GM12878 (cell line): ENCODE measurements at places on chromosomes 3 and 15.

DNA sequence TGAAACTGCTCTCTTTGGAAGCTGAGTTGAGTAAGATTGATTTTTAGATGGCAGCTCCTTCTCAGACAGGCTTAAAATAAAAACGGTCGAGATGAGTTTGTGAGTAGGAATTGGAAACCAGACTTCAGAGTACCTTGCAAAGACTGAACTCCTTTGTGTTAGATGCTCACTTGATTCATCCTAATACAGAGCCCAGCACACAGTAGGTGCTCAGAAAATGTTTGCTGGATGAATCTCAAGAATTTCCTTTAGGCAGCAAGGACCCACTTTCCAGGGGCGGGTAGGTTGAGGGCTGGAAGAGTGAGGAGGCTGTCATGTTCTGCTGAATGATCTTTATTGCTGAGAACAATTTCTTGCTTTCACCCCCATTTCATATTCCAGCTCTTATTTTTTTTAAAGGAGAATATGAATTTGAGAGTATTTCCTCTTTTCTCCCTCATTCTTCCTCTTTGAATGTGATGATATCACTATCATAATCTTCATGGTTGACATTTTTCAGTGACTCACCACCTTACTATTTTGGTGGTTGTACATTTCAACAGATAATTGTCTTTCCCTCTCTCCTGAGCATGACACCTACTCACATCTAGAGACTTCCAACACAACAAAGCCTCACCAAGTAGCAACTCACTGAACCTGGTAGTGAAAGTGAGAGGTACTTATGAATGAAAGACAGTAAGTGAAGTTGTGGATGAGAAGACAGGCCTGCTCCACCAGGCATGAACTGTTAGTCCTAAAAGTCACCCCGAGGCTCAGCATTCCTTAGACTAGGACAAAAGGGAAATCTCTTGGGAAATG, 113.3 kb downstream of the PDCD6IP start:
- no peaks in the 10 kb centered on the region for H3K36me3 ChIP-seq
- H3K27me3 ChIP-seq, result no peaks in the 10 kb centered on the region
- H3K27ac ChIP-seq, result no peak overlapping the region
- no peaks in the 10 kb centered on the region for H3K4me1 ChIP-seq

DNA sequence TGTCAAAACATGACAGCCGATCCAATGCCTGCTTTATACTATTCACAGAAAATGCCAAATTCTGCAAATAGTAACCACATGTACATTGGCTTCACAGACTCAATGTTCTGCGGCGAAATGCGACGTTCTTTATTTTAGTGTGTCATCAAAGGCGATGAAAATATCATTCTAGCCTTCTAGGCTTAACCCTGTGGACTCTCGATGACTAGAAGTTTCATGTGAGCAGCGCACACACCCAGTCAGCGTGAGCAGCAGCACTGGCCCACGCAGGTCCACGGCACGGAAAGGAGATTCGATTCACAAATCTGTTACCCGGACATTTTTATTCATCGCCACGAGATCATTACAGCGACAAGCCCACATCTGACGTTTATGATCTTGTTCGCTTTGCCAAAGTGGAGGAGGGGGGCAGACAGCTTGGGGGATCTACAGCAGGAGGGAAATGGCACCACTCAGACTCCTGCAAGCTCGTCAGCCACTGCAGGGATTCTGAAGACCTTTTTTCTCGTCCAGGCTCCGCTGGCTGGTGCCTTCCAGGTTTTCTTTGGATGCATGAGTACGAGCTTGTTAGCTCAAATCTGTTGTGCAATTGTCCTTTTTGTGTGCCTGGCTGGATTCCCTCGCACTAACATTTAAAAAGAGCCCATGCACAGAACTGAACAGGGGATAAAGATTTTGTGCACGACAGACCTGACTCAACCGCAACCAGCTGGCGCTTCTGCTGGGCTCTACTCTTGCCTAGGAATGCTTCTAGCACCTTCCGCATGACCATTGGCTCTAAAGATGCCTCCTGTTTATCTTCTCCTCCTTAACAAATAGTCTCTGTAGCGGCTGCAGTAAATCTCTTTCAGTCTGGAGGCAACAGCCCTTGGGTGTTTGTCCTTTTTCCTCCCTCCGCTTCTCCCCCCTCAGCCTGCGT, 938.4 kb downstream of the MCTP2 start:
- no peak for DNase-seq
- H3K36me3 ChIP-seq, result no peaks in the 10 kb centered on the region
- H3K27me3 ChIP-seq, result no peaks in the 10 kb centered on the region
- H3K27ac ChIP-seq, result no peak overlapping the region
- H3K4me3 ChIP-seq, result no peak overlapping the region
- H3K4me1 ChIP-seq, result no peaks in the 10 kb centered on the region

DNA sequence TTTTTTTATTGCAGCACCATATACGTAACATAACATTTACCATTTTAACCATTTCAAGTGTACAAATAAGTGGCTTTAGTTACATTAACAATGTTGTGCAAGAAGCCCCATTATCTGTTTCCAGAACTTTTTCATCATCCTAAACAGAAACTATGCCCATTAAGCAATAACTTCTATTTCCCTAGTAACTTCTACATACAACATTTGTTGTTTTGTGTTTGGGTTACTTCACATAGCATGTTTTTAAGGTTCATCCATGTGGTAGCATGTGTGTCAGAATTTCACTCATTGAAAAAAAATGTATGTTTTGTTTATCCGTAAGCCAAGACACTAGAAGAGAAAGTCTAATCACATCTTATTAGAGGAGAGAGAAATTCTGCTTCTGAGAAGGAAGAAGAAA, 450.5 kb upstream of the PDZRN3 start:
- no peaks in the 10 kb centered on the region for H3K27me3 ChIP-seq
- H3K4me1 ChIP-seq, result no peaks in the 10 kb centered on the region
- H3K36me3 ChIP-seq, result no peaks in the 10 kb centered on the region
- no peak overlapping the region for H3K27ac ChIP-seq

GRCh38 chr15:71548401-71548807, 261.9 kb upstream of the NR2E3 start:
- no peaks in the 10 kb centered on the region for H3K36me3 ChIP-seq
- no peak for DNase-seq
- no peak overlapping the region for H3K4me3 ChIP-seq
- no peak overlapping the region for H3K27ac ChIP-seq

GRCh38 chr3:28077572-28077971, 163.8 kb upstream of the CMC1 start:
- no peak overlapping the region for H3K4me3 ChIP-seq
- DNase-seq, result no peak
- H3K4me1 ChIP-seq, result no peaks in the 10 kb centered on the region
- no peaks in the 10 kb centered on the region for H3K27me3 ChIP-seq
- H3K36me3 ChIP-seq, result no peaks in the 10 kb centered on the region

DNA sequence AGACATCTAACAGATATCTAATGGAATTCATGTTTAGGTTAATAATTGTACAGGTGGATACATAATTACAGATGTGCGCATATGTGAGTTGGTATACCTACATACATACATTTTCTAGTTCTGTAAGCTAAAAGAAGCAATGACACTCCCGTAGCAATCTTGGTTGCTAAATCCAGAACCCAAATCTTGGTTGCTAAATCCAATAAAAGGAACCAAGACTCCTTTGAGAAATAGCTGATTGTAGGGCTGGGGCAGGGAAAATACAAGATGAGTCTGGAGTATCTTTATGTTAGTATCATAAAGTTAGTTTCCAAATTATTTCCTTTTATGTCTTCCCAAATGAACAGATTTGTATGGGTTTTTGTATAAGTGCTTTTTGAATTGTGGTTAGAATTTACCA, 135.2 kb downstream of the TMCC1 start:
- no peak overlapping the region for H3K4me3 ChIP-seq
- no peaks in the 10 kb centered on the region for H3K36me3 ChIP-seq
- DNase-seq, result no peak
- H3K27ac ChIP-seq, result no peak overlapping the region
- H3K4me1 ChIP-seq, result no peaks in the 10 kb centered on the region
- H3K27me3 ChIP-seq, result no peaks in the 10 kb centered on the region

GRCh38 chr15:56765251-56765650, 31.9 kb upstream of the ZNF280D start:
- no peak overlapping the region for H3K27ac ChIP-seq
- H3K4me3 ChIP-seq, result no peak overlapping the region
- H3K36me3 ChIP-seq, result no peaks in the 10 kb centered on the region
- DNase-seq, result no peak
- H3K27me3 ChIP-seq, result no peaks in the 10 kb centered on the region

DNA sequence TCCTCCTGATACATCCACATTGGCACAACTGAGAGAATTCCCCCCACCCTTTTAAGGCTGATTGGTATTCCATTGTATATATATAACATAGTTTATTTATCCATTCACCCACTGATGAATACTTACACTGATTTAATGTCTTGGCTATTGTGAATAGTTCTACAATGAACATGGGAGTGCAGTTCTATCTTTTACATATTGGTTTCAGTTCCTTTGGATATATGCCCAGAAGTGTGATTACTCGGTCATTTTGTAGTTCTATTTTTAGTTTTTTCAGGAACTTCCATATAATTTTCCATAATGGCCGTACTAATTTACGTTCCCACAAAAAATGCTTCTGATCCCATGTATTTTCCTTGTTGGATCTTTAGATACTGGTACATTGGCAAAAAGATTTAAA, 135.3 kb downstream of the FMN1 start:
- H3K4me1 ChIP-seq, result no peaks in the 10 kb centered on the region
- peaks cover 1% of the 10 kb centered on the region; the same call in 1 of the 2 replicates for H3K27me3 ChIP-seq

DNA sequence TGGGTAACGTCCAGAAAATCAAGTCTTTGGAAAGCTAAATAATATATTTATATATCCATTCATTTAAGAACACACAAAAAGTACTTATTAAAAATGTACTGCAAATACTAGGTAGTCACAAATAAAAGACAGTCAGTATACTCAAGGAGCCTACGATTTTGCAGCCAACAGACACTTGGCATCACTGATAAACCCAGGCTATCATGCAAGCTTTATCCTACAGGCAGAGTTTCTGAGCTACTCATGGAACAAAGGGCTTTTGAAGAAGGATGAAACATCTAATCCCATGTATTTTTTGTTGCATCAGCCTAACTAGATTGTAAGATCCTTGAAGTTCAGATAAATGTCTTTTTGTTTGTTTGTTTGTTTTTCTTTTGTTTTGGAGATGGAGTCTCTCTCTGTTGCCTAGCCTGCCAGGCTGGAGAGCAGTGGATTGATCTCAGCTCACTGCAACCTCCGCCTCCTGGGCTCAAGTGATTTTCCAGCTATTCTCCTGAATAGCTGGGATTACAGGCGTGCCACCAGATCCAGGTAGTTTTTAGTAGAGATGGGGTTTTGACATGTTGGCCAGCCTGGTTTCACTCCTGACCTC, 319.4 kb upstream of the MDFIC2 start:
- DNase-seq, result no peak
- no peaks in the 10 kb centered on the region for H3K27me3 ChIP-seq
- no peaks in the 10 kb centered on the region for H3K36me3 ChIP-seq
- H3K27ac ChIP-seq, result no peak overlapping the region
- H3K4me1 ChIP-seq, result no peaks in the 10 kb centered on the region
- no peak overlapping the region for H3K4me3 ChIP-seq

GRCh38 chr3:10010421-10010877, 15.8 kb upstream of the FANCD2 start:
- H3K27me3 ChIP-seq, result no peaks in the 10 kb centered on the region
- no peak overlapping the region for H3K27ac ChIP-seq
- H3K36me3 ChIP-seq, result no peaks in the 10 kb centered on the region
- H3K4me3 ChIP-seq, result peak overlapping the region; percentile 69; the same call in 1 of the 2 replicates
- H3K4me1 ChIP-seq, result peaks cover 3% of the 10 kb centered on the region

GRCh38 chr3:184423561-184423960, 43.7 kb downstream of the CHRD start:
- no peak overlapping the region for H3K4me3 ChIP-seq
- H3K4me1 ChIP-seq, result no peaks in the 10 kb centered on the region
- no peak for DNase-seq
- H3K27me3 ChIP-seq, result no peaks in the 10 kb centered on the region

DNA sequence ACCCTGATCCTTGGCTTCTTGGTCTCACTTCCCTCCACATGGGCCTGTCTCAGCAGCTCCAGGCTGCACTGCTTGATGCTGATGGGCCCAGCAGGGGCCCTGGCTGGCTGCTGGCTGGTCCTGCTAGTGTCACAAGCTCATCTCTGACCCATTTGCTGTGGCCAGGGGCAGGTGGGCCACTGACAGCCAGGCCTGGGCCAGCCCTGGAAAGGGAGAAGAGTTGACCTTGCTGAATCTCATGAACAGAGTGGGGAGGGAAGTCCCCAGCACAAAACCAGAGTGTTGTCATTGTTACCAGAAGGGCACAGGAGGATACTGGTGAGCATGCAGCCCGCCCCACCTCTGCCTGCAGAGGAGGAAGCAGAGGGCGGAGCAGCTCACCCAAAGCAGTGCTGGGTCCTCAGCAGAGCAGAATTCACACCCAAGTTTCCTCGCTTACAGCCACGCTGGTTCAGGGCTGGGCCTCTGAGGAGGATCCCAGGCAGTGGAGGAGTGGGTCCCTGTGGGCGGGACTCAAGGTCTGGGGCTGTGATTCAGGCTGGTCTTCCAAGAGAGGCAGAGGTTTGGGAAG, 7.6 kb upstream of the KLF15 start:
- 0 out of 2 replicates have a peak, but pooled peaks cover 1% of the 10 kb centered on the region for H3K27me3 ChIP-seq
- DNase-seq, result no peak
- no peak overlapping the region for H3K4me3 ChIP-seq
- no peaks in the 10 kb centered on the region for H3K36me3 ChIP-seq

DNA sequence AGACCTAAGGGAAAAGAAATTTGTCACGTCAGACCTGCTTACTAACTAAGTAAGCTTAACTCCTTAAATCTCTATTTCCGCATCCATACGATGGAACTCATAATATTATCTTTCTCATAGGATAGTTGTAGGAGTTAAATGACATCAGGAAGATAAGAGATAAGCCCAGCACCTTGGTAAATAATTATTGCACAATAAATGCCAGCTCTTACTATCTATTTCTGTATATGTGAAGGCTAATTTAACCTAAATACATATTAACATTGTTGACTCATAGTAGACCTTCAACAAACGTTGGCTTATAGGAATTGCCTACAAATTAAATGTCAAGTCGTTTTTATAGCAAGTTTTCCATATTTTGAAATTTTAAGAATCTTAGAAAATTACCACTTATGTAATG, 709.0 kb downstream of the CADM2 start:
- H3K36me3 ChIP-seq, result no peaks in the 10 kb centered on the region
- no peak for DNase-seq
- no peak overlapping the region for H3K27ac ChIP-seq
- H3K27me3 ChIP-seq, result no peaks in the 10 kb centered on the region
- H3K4me3 ChIP-seq, result no peak overlapping the region

GRCh38 chr3:157669416-157669815, 166.2 kb upstream of the VEPH1 start:
- no peaks in the 10 kb centered on the region for H3K27me3 ChIP-seq
- no peak for DNase-seq
- no peak overlapping the region for H3K4me3 ChIP-seq
- H3K36me3 ChIP-seq, result no peaks in the 10 kb centered on the region
- no peak overlapping the region for H3K27ac ChIP-seq
- H3K4me1 ChIP-seq, result no peaks in the 10 kb centered on the region

GRCh38 chr15:58952751-58953150, 19.3 kb upstream of the SLTM start:
- H3K36me3 ChIP-seq, result no peaks in the 10 kb centered on the region
- H3K4me3 ChIP-seq, result no peak overlapping the region
- H3K27ac ChIP-seq, result no peak overlapping the region

DNA sequence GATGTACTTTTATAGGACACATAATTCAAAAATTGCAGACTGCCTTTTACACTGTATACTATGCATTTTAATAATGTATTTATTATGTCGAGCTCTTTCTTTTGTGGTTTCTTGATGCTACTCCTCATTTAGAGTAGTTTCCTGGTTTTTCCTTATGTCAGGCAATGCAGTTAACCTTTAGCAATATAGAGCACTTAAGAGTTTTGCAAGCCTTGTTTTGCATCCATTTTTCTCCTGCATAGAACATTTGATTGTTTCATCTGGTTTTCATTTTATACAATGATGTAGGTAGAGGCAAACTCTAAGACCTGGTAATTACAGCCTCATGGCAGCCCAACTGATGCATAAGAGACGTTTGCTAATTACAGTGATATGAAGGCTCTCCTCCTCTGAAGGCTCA, 86.3 kb downstream of the PDZRN3 start:
- no peak overlapping the region for H3K4me3 ChIP-seq
- H3K36me3 ChIP-seq, result no peaks in the 10 kb centered on the region
- H3K4me1 ChIP-seq, result no peaks in the 10 kb centered on the region
